ENCODE measurements at places on chromosomes 12 and 14.
A peak's percentile ranks its signal among the peaks of the same experiment; 100 is the strongest.

DNA sequence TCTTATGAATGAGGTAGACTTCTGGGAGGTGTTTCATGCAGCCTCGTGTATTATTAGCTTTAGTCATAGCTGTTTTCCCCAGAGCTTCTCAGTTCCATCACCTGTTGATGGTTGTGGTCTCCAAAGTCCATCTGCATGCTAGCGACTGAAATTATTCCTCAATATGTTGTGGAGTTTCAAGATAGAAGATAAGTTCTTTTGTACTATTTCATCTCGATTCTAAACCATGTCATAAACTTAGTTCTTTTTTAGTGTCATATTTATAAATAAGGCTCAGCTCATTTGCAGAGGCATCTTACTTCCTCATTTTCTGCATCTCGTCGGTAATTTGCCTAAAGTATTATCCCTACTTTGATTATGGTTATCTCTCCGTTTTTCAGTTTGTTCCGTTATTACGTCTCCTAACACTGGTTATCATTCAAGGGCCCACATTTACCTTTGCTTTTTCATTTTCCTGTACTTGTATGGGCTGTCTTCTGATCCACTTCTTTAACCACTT lies 119.1 kb downstream of the ITPR2 start:
- no peak for DNase-seq

- no peak for DNase-seq
Observed at GRCh38 chr12:75632442-75632841, 121.0 kb upstream of the KRR1 start.

DNA sequence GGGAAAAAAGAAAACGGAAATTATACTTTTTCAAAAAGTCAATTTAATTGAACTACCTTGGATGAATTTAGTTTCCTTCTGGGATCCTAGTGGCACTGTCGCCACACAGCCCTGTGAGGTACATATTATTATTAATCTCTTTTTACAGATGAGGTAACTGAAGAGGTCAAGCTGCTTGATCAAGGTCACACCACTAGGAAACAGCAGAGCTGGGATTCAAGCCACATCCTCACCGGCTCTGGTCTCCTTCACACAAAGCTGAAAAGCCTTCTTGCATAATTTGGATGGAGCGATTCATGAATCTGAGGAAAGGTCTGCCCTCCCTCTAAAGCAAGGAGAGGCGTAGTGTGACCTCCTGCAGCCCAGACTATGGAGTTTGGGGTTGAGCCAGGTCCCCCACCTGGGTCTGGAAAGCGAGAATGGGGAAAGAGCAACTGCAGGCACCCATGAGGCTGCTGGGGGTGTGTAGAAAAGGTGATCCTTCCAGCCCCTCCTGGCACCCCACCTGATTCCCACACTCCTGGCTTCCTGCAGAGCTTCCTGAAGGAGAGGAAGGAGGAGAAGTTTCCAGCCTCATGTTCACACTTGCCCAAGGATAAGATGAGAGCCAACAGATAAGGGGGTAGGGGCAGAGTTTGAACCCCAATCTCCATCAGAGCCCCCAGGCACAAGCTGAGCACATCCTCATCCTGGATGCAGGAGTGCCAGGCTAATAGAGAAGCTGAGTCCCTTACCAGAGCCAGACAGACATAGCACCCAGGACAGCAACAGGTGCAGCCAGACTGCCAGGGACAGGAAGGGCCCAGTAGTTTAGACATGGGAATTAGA lies 3.9 kb upstream of the KRT79 start:
- DNase-seq = no peak

- no peak for DNase-seq
Observed at GRCh38 chr14:41299924-41300323, 306.8 kb upstream of the LRFN5 start.

- no peak for DNase-seq
Observed at GRCh38 chr14:94536836-94537235, 24.4 kb upstream of the SERPINA4 start.

DNA sequence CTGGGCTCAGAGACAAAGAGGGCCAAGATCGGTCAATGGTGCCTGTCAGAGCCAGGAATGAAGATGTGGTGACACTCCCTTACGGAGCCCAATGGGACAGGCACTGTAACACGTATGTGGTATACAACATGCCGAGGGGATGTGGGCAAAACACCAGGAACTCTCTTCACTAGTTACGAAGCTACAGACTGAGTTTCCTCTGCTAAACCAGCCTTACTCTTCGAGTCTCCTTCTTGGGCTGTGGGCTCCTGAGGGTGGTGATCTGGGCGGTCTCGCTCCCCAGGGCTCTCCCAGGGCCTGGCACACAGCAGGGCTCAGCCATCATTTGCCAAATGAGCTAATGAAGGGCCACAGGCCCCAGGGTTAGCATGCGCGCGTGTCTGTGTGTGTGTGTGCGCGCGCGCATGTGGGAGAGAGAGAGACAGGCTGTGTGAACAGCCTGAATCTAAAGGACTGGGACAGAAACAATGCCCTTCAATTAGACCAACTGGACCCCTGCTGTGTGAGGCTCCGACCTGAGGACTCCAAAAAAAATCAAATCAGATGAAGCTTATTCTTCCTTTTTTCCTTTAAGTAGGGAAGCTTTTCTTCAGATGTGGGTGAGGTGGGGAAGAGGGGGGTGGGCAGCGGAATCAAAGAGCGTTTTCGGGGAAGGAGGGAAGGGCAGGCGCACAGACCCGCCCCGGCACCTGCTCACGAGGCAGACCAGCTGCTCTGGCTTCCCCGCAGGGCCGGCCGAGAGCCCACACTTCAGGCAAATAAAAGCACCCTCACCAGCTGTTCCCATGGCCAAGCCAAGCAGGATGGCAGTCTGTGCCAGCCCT lies 42.5 kb downstream of the CCDC88C start:
- DNase-seq = no peak

DNA sequence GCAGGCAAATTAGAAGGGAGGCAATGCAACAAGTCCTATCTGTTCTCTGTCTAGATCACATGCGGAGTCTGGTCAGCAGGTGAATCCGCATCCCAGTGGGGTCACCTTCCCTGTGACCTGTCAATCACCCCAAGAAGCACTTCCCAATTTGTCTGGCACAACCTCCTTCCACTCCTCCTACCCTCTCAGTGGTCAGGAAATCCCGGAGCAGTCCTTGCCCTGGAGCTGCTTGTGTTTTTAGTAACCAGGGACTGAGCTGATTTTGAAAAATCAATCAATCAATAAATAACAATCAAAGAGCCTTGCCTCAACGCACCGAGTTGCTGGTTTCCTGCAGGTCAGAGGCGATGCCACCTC lies 572 bp upstream of the ACSS3 start:
- DNase-seq = no peak

DNA sequence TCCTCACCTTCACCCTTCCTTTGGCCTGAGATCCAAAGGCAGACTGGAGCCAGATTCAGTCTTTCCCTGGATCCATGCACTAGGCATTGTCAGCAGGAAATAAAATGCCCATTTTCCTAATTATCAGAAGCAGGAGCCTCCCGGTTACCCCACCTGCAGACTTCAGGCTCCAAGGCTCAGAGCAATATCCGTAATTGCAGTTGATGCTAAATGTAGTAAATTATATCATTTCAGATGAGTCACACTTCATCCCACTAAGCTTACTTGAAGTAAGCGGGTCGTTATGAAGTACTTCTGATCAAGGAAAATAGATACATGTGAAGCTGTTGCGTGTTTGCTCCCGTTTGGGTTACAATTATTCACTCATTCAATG lies 110.7 kb upstream of the SFSWAP start:
- DNase-seq = no peak

- DNase-seq = no peak
Observed at GRCh38 chr14:101492716-101493115, 68.6 kb upstream of the DIO3 start.

GRCh38 chr14:96167224-96168148 lies 37.2 kb upstream of the BDKRB2 start:
- peak; percentile 82 for DNase-seq

DNA sequence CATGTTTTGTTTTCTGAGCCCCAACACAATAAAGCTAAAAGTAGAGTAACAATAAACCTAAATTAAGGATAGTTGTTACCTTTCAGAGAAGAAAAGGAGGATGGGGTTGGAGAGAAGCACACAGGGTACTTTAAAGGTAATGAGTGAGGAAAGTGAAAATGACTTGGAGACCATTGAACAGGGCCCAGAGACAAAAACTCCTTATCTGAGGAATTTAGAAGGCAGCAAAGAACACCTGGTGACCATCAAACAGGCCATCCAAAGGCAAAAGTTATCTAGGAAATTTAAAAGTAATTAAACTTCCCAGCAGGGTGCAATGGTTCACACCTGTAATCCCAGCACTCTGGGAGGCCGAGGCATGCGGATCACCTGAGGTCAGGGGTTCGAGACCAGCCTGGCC lies 39.0 kb upstream of the CEP83 start:
- no peak for DNase-seq

DNA sequence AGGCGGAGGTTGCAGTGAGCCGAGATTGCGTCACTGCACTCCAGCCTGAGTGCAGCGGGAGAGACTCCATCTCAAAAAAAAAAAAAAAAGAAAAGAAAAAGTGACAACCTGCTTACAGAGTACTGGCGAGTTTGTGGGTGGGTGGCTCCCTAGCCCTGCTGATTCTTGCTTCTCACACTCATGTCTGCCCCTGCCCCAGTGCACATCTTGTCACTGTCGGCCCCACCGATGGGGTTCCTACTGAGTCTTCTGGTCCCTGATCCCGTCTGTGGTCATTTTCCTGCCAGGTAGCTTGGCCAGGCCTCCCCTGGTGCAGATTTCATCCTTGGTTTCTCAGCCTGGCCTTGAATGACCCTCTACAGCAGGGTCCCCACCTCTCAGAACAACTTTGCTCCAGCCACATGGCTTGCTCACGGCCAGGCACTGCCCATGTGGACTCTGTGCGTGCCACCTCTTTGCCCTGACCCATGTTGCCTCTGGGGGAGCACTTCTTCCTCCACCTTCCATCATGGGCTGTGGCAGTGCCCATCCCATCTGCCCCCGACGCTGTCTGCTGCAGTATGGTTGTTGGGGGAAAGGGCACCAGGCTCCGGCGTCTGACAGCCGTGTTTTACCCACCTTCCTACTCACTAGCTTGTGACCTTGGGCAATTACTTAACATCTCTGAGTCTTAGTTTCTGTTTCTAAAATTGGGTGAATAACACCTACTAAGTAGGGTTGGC lies 2.1 kb upstream of the PTPN6 start:
- DNase-seq = no peak

- no peak for DNase-seq
Observed at GRCh38 chr12:47907851-47908454, 3.2 kb upstream of the VDR start.

DNA sequence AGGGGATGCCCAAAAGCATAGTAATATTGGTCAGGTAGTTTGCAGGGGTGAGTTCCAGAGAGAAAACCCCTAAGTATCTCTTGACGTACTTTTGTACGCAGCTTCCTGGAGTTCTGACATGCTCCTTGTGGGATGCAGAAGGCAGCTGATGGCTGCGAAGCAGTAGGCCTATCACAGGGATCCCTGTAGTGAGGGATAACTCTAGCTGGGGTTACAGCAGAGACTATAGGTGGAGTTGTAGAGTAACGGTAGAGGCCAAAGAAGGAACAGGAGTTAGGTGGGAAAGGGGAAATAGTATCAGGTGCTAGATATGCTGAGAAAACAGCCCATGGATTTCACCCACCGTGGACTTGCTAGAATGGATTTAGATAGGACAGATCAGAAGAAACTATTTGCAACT lies 37.3 kb downstream of the MGST1 start:
- DNase-seq = no peak

- DNase-seq = no peak
Observed at GRCh38 chr12:108839890-108840230, 17.5 kb downstream of the SSH1 start.

DNA sequence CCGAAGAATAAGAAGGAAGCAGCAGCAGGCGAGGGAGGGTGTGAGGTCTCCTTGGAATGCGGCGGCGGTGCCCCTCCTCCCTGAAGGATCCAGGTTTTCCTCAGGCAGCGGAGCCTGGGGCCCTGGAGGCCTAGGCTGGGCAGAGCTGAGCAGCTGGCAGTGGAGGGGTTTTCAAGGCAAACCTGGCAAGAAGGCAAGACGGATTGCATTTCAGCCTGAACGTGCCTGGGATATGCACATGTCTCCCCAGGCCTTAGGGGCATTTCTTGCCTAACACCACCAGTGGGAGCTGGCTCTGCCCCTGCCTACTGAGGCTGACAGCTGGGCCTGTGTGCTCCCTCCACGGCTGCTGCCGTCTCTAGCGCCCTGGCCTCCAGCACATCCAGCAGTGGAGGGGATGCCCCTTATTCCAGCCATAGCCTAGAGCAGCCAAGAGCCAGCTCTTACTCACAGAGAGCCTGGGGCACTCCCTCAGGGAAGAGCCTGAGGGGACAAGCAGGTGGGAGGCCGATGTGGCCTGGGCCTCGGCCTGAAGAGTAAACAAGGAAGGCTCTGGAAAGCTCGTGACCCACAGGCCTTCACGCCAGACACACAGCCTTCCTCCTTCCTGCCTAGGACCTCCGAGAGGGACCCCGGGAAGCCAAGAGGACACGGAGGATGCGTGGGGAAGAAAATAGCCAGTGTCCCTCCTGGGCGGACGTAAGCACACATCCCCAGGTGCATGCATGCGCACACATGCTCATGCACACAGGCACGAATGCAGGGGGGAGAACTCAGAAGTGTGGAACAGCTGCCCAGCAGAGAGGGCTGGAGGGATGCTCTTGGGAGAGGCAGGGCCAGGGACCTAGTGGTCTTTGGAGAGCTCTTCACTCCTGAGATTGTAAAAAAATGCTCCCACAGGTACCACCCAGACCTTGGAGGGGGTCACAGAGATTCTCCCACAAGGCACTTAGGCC lies 23.0 kb upstream of the EIF2B2 start:
- peak; percentile 47 for DNase-seq

- peak; percentile 71 for DNase-seq
Observed at GRCh38 chr14:100438678-100439592, 115.8 kb downstream of the SLC25A47 start.
